Breast epithelium (tissue), 4 donors: ENCODE measurements at places on chromosomes 13 and 19. TPM values are rescaled to one million over a fixed set of nuclear protein-coding genes. Genes with fewer than 3 reads are reported as not detected.

GRCh38 chr13:92805766-92806165 is 420.8 kb upstream of the GPC6 start:
- no peaks in the 10 kb centered on the region for H3K4me1 ChIP-seq
- no peak for DNase-seq
- peak overlapping the region; percentile 15 for H3K27ac ChIP-seq
- no peaks in the 10 kb centered on the region for H3K36me3 ChIP-seq
- H3K4me3 ChIP-seq, result peak overlapping the region; percentile 41

KHSRP gene
- total RNA-seq, result 73.0 TPM

DNA sequence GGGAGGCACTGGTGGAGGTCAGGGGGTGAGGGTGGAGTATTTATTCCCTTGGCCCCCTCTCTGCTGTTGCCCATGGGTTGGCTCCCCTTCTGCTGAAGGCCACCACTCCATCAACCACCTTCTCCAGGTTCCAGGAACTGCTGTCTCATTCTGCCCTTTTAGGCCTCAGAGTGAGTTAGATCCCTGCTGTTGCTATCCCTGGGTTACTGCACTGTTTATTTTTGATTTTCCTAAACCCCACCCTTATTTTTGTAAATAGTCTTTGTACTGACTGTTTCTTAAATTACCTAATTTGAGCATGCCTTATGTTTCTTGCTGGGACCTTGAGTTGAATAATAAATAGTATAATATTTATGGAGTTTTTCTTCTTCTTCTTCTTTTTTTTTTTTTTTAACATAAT is 132.8 kb downstream of the RGCC start:
- H3K4me1 ChIP-seq, result no peaks in the 10 kb centered on the region
- H3K27ac ChIP-seq, result no peak overlapping the region
- no peaks in the 10 kb centered on the region for H3K27me3 ChIP-seq
- H3K4me3 ChIP-seq, result no peak overlapping the region

- no peaks in the 10 kb centered on the region for H3K27me3 ChIP-seq
- H3K4me3 ChIP-seq, result no peak overlapping the region
- H3K4me1 ChIP-seq, result no peaks in the 10 kb centered on the region
- no peaks in the 10 kb centered on the region for H3K36me3 ChIP-seq
- H3K27ac ChIP-seq, result no peak overlapping the region
Observed at GRCh38 chr13:95155093-95155492, 146.2 kb downstream of the ABCC4 start.

DNA sequence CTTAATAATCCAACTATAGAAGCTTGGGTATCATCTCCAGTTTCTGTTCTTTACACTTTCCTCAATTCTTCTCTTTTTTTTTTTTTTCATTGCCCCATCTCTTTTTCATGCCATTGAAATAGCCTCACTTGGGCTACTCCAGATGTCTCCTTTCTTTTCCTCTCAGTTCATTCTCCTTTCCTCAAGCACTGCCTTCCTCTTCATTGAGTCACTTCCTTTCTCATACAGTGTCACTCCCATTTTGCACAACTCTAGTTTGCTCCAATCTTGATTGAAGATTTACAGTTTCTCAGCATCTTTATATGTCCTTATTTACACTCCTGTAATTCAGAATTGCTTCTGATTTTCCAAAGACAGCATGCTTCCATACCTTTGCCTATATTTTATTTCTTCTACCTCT is 61.3 kb downstream of the IPO5 start:
- no peaks in the 10 kb centered on the region for H3K27me3 ChIP-seq
- H3K36me3 ChIP-seq, result no peaks in the 10 kb centered on the region
- no peak overlapping the region for H3K4me3 ChIP-seq
- no peak for DNase-seq

GRCh38 chr19:41449079-41449864 is 6.3 kb downstream of the ERICH4 start:
- no peaks in the 10 kb centered on the region for H3K36me3 ChIP-seq
- peak overlapping the region; percentile 35 for H3K4me3 ChIP-seq
- H3K27ac ChIP-seq, result no peak overlapping the region
- H3K4me1 ChIP-seq, result no peaks in the 10 kb centered on the region
- DNase-seq, result peak; percentile 79
- no peaks in the 10 kb centered on the region for H3K27me3 ChIP-seq

DNA sequence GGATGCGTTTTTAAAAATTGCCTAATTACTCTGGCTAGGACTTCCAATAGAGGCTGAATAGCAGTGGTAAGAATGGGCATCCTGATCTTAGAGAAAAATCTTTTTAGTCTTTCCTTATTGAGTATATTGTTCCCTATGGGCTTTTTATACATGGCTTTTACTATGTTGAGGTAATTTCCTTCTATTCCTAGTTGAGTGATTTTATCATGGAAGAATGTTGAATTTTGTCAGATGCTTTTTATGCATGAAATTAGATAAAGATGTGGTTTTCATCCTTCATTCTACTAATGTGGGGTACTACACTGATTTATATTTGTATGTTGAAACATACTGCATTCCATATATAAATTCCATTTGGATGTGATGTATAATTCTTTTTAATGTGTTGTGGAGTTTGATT is 2673.8 kb downstream of the PCDH9 start:
- H3K36me3 ChIP-seq, result no peaks in the 10 kb centered on the region
- no peak overlapping the region for H3K4me3 ChIP-seq
- no peaks in the 10 kb centered on the region for H3K4me1 ChIP-seq
- no peak for DNase-seq

DNA sequence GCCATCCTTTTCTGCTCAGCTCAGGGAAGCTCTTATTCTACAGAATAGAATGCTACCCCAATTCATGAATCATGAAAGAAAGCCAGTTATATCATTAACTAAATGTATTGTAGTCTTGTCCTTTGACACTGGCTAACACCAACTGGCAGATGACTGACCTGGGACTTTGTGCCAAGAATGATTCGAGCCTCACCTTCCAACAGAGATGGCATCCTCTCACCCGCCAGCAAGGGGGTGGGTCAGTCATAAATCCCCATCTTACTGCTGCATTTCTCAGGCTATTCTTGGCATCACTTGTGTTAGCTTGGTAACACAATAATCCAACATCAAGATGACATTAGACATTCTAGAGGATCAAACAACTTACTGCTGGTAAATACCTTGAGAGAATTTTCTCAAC is 1239.8 kb upstream of the MIR17HG start:
- no peak overlapping the region for H3K27ac ChIP-seq
- no peak overlapping the region for H3K4me3 ChIP-seq

DNA sequence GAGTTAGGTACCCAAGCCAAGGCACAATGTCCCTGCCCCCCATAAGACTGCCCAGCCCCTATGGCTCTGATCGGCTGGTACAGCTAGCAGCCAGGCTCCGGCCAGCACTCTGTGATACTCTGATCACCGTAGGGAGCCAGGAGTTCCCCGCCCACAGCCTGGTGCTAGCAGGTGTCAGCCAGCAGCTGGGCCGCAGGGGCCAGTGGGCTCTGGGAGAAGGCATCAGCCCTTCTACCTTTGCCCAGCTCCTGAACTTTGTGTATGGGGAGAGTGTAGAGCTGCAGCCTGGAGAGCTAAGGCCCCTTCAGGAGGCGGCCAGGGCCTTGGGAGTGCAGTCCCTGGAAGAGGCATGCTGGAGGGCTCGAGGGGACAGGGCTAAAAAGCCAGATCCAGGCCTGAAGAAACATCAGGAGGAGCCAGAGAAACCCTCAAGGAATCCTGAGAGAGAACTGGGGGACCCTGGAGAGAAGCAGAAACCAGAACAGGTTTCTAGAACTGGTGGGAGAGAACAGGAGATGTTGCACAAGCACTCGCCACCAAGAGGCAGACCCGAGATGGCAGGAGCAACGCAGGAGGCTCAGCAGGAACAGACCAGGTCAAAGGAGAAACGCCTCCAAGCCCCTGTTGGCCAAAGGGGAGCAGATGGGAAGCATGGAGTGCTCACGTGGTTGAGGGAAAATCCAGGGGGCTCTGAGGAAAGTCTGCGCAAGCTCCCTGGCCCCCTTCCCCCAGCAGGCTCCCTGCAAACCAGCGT is 3.0 kb upstream of the KMT2B start:
- DNase-seq, result no peak
- H3K27me3 ChIP-seq, result no peaks in the 10 kb centered on the region
- H3K36me3 ChIP-seq, result no peaks in the 10 kb centered on the region
- no peak overlapping the region for H3K27ac ChIP-seq
- H3K4me3 ChIP-seq, result no peak overlapping the region

- no peaks in the 10 kb centered on the region for H3K27me3 ChIP-seq
- no peak overlapping the region for H3K4me3 ChIP-seq
- DNase-seq, result no peak
- no peak overlapping the region for H3K27ac ChIP-seq
- no peaks in the 10 kb centered on the region for H3K36me3 ChIP-seq
Observed at GRCh38 chr13:54802226-54802625, 1773.6 kb downstream of the OLFM4 start.

AZU1 gene
- total RNA-seq, result not detected

- DNase-seq, result no peak
- no peak overlapping the region for H3K4me3 ChIP-seq
- H3K27ac ChIP-seq, result no peak overlapping the region
- H3K36me3 ChIP-seq, result no peaks in the 10 kb centered on the region
Observed at GRCh38 chr13:20550799-20551198, 16.2 kb upstream of the IFT88 start.

DNA sequence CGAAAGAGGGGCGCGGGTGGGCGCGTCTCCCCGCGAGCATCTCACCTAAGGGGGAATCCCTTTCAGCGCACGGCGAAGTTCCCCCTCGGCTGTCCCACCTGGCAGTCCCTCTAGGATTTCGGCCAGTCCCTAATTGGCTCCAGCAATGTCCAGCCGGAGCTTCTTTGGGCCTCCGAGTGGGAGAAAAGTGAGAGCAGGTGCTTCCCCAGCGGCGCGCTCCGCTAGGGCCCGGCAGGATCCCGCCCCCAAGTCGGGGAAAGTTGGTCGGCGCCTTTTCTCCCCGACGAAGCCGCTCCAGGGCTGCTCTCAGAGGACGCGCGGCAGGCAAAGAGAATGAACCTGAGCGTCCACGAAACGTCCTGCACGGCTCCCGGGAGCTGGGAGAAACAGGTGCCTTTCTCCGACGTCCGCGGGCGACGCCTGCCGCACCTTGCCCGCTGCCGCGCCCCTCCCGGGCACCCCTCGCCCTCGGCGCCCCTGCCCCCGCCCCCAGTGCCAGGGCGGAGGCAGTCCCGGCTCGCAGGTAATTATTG is 366 bp upstream of the KL start:
- H3K27me3 ChIP-seq, result peaks cover 2% of the 10 kb centered on the region
- no peaks in the 10 kb centered on the region for H3K4me1 ChIP-seq
- peak overlapping the region; percentile 91 for H3K27ac ChIP-seq
- peak overlapping the region; percentile 83 for H3K4me3 ChIP-seq
- H3K36me3 ChIP-seq, result no peaks in the 10 kb centered on the region

DNA sequence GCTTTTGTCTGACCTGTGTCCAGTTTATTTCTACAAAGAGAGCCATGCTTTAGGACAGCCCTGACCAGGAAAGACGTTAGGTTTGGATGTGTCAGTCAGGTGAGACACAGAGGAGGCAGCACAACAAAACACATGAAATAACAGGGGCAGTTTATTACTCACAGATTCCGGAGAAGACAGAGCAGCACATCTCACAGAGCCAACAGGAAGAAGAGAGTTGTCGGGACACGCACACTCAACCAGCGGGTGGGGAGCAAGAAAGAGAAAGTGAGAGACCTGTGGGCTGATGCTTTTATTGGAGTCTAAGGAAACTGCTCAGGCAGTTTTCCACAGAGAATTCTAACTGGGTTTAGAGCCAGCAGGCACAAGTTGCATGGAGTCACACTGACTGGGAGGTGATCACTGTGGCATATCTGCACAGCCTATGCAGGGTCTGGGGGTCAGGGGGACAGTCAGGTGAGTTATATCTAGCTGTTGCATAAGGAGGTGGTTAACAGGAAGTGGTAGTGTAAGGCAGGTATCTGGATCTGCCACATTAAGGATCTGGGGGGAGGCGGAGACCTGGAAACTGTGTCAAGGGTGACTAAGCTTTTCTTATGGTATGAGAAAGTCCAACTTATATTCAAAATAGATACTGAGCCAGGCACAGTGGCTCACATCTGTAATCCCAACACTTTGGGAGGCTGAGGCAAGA is 24.1 kb upstream of the CEACAM20 start:
- H3K4me3 ChIP-seq, result no peak overlapping the region
- DNase-seq, result no peak
- peaks cover 9% of the 10 kb centered on the region for H3K27me3 ChIP-seq
- no peaks in the 10 kb centered on the region for H3K4me1 ChIP-seq
- no peaks in the 10 kb centered on the region for H3K36me3 ChIP-seq

GRCh38 chr13:91133941-91134802 is 213.3 kb upstream of the MIR17HG start:
- no peak overlapping the region for H3K4me3 ChIP-seq
- H3K27ac ChIP-seq, result no peak overlapping the region
- no peaks in the 10 kb centered on the region for H3K27me3 ChIP-seq
- no peaks in the 10 kb centered on the region for H3K4me1 ChIP-seq
- DNase-seq, result peak; percentile 37
- no peaks in the 10 kb centered on the region for H3K36me3 ChIP-seq

DNA sequence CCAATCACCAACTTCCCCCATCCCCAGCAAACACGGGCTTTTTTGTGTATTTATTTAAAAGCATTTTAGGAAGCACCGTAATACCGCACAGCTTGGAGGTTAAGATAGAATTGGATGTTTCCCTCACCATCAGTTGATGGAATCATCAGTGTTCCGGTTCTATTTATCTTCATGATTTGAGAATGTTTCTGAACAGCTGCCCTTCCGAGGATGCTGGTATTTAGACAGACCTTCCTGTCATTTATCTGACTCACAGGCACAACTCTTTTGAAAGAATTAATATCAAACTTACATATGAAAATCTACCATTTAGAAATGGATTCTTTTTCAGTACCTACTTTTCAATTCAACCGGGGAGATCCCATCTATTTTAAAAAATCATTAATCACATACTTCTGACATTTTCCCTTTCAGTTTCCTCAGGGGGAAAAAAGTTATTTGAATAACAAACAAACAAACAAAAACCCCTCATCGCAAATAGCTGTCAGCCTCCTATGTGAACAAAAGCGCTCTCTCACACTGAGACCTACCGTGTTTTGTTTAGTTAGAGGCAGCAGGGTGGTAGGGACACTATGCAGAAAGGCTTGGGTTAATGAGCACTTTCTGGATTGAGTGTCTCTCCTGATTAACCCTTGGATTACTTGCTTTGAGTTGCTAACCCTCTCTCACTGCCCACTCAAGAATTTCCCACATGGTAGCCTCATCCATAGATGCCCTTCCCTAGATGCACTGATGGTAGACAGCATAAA is 189.3 kb downstream of the TM9SF2 start:
- no peaks in the 10 kb centered on the region for H3K36me3 ChIP-seq
- H3K27ac ChIP-seq, result no peak overlapping the region
- no peaks in the 10 kb centered on the region for H3K4me1 ChIP-seq
- no peaks in the 10 kb centered on the region for H3K27me3 ChIP-seq

DNA sequence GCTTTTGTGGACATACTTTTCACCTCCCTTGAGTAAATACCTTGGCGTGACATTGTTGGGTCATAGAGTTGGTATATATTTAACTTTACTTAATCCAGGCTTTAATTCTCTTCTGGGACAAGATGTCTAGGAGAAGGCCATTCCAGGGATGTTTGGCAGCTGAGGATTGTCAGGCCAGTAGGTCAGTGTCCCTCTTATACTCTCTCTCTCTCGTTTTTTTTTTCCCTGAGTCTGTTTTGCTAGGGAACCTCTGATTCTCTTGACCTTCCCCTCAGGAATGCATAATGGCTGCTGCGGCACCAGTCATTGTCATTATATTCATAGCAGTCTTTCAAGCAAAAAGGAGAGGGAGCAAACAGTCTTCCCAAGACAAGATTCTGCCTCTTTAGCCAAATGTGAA is 48.8 kb downstream of the BICRA start:
- no peak overlapping the region for H3K27ac ChIP-seq
- H3K4me1 ChIP-seq, result peaks cover 9% of the 10 kb centered on the region
- no peaks in the 10 kb centered on the region for H3K36me3 ChIP-seq
- no peaks in the 10 kb centered on the region for H3K27me3 ChIP-seq
- H3K4me3 ChIP-seq, result no peak overlapping the region
